ENCODE measurements at places on chromosomes 11 and 22.

GRCh38 chr11:116053548-116053919 lies 549.3 kb upstream of the CADM1 start:
- no peak for DNase-seq

DNA sequence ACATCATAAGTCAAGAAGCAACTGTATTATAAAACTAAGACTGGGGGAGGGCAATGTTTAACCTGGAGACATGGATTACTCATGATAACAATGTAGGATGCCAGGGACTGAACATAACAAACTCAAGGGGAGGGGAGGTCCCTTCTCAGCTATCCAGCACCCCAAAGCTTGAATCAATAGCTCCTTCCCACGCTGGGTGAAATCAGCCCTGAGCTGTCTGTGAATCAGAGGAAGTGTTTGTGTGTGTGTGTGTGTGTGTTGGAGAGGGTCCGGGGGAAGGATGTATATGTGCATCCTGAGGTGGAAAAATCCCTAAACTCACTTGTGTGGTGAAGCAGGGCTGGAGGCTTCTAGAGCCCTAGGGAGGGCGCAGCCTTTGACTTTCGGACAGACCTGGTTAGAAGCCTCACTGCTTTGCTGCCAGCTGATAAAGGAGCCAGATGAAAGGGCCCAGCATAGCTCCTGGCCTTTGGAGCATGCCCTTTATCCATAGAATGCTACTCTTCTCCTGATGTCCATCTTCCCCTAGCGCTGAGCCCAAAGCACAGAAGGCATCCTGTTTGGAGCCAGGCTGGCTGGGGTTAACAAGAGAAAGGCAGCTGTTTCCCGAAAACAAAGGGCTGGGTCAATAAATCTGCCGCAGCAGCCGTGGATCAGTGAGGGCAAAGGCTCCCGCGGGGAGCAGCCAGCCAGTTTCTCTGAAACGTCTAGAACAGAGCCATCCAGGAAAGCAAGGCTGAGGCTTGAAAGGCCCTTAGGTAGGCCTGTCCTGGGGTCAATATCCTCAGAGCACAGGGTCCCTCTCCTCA lies 35.8 kb downstream of the TNKS1BP1 start:
- peak; percentile 86 for DNase-seq

DNA sequence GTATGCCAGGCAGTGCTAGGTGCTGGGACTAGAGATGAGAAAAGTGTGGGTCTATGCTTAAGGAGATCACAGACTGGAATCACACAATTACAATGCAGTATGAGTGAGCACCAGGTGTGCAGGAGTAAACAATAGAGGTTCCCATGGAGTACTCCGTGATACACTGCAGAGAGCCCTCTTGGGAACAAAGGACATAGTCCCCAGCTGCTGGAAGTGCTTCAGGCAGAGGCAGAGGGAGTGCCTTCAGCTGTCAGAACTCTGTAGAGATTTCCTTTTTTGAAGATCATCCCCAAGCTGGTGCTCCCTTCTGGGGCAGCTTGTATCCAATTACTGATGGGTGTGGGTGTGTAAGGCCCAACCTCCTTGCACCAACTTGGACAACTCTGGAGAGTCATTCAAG lies 143.5 kb upstream of the PLET1 start:
- no peak for DNase-seq

DNA sequence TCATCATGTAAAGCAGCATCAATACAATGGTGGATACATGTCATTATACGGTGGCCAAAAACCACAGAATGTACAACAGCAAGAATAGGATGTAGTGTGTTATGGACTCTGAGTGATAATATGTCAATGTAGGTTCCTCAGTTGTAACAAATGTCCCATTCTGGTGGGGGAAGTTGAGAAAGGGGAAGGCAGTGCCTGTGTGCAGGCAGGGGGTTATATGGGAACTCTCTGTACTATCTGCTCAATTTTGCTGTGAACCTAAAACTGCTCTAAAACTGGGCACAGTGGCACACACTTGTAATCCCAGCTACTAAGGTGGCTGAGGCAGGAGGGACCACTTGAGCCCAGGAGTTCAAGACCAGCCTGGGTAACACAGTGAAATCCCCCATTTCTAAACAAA lies 5.9 kb downstream of the CHKA start:
- DNase-seq: no peak

DNA sequence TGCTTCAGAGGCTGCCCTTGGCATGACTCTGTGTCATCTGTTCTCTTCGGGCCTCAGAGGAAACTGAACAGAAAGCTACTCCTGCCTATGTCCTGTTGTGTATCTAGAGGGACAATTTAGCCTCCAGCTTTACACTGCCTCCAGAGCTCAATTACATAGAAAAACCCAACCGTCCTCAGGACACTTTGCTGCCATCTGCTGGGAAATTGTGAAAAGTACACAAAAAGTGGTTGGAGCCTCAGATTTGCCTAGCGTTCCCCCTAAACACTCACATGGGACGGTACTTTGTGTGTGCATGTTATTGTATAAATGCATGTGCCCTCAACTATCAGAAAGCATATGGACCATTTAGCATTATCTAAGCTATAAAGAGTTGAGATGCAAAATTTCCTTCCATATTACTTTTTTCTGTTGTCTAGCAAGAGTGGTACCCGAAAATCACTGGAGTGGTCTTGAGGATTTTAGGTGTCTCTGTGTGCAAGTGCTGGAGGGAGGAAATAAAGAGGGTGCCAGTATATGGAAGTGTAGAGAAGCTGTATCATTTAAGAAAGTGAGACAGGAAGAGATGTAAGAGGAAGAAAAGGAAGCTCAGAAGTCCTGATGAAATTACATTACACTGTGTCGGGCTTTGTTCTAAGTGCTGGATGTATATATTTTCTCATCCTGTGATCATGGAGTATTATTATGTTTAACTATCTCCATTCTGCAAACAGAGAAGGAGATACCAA lies 8.7 kb upstream of the MS4A4E start:
- no peak for DNase-seq

DNA sequence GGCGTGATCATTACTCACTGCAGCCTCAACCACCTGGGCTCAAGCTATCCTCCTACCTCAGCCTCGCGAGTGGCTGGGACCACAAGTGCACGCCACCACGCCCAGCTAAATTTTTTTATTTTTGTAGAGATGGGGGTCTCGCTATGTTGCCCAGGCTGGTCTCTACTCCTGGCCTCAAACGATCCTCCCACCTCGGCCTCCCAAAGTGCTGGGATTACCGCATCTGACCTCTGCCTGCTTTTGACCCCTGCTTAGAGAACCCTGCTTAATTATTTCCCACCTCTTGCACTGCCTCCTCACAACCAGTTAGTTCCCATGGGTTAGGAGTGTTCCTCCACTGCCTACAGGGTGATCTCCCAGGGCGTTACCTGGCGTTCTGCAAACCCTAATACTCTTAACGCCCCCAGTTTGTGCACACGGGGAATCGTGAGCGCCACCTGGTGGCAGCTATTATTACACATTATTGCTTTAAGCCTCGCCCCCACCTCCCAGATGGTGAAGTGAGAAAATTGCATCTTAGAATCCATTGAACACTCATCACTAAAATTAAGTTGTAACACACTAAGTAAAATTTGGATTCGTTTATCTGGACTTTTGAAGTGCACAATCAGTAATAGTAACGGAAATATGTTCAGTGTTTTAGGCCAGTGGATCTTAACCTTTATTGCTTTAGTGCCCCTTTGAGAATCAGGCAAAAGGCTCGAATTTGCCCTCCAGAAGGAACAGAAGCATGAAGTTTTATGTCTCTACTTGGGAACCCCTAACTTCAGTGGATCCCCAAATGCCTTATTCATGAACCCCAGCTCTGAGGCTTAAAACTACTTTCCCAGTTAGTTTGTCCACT lies 61.4 kb upstream of the ASPHD2 start:
- peak; percentile 86 for DNase-seq

DNA sequence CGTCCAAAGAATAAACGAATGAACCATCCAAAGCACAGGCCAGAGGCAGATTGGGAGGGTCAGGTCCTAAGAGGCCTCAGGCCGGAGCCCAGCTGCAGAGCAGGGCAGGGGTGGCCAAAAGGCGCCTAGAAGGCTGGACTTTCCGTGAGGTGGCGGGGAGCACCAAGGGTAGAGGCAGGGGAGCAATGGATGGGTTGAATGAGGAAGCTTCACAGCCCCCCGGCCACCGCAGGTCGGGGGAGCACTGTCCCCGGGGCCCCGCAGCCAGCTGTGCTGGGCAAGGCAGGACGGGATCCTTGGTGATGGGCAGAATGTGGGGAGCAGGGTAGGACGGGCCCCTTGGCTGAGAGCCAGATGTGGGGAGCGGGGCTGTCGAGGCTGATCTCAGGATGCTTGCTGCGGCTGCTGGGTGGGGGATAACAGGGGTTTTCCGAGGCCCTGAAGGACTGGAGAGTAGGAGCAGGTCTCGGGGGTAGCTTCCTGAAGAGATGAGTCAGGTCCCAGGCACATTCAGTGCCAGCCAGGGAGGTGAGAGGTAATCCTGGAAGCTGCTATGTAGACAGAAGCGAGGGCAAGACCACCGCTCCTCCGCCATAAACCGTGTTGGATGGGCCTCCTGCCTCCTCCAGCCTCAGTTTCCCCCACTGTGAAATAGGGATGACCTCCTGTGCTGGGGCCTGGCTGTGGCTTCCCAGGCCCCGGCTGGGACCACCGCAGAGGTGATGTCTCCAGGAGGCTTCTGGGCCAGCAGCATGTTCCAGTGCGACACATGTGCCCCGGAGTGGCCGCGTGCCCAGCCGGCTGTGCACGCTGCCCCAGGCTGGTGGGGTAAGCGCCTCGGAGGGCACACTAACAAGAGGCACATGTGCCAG lies 34.6 kb upstream of the KCNQ1OT1 start:
- peak; percentile 83 for DNase-seq

GRCh38 chr22:27213294-27213693 lies 555.9 kb downstream of the MIAT start:
- DNase-seq: no peak

DNA sequence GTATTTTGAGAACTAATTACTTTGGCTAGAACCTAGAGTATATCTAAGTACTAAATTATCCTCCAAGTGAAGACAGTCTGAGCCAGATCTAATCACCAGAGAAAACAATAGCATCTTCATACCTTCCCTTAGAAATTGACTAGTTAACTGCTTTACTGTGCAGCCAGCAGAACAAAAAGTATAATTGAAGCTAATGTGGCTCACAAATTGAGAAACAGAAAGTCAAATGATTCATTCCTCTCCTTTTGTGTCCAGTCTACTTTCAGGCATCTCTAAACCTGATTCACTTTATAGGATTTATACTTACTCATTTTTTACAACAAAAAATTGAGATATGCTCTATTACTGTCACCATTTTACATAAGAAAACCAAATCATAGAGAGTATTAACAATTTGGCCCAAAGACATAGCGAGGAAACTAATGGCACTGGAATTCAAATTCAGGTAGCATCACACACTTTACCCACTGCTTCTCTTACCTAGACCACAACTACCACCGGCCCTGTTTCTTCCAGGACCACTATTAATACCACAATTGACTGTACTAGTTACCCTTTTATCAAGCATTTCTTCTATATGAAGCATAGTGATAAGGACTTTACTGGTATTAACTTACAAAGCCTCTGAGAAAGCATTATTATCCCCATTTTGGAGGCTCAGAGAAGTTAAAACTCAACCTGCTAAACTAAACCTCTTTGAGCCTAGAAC lies 1402.6 kb upstream of the TENM4 start:
- no peak for DNase-seq

DNA sequence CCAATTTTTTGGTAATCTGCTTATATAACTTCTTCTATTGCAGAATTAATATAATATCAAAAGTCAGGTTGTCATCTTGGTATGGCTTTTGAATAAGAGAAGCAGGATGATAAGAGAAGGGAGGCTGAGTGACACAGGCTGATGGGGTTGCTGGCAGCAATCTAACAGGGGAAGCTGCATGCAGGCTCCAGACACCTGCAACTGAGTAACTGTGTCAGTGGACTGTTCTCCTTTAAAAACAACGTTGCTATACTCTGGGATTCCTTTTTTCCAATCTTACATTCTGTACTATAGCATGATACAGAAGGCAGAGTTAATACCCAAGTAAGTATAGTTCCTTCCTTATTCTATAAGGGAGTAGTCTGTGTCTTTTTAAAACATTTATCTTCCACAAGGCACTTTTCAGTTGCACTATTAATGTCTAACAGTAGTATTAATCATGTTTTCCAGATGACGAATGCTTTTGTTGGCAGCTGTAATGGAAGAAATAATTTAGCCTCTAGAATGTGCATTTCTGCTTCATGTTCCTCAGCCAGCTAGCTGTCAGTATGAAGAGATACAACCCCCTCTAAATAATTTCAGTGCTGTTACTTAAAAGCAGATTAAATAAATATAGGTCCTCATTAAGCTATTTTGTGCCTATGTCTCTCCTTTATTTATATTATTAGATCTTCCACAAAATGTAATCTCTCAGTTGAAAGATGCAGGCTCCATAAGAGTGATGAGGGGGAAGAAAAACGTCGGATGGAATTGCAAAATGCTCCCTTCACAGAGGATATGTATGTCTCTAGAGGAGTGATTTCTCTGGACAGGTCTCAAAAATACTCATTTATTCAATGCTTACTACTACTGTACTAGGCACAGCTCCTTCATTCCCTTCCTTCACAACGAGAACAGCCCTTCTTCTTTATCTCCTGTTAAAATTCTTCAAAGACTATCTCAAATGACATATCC lies 50.8 kb downstream of the ATG16L2 start:
- DNase-seq: peak; percentile 58

- DNase-seq: peak; percentile 37
Observed at GRCh38 chr22:30297991-30298701, 8.8 kb upstream of the CASTOR1 start.

GRCh38 chr11:69817265-69818230 lies 1.7 kb downstream of the FGF3 start:
- DNase-seq: peak; percentile 91

DNA sequence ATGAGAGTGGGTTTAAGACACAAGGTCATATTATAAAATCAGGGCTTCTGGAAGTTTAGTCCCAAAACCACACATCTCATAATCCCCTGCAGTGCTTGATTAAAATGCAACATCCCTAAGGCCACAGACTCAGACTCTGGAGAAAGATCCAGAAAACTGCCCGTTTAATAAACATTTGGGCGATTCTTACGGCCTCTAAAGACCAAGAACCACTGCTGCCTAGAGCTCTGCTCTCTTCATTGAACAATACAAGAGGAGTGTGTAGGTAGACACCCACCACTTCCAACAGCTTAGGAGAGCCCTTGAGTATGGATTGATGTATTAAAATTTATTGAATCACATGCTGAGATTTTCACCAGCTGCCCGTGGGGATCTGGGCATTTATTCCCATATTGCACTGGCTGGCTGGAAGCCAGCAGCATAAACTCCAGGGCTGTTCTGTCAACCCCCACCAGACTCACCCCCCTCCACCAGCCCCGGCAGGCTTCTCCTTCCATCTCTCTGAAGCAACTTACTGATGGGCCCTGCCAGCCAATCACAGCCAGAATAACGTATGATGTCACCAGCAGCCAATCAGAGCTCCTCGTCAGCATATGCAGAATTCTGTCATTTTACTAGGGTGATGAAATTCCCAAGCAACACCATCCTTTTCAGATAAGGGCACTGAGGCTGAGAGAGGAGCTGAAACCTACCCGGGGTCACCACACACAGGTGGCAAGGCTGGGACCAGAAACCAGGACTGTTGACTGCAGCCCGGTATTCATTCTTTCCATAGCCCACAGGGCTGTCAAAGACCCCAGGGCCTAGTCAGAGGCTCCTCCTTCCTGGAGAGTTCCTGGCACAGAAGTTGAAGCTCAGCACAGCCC lies 749 bp upstream of the BEST1 start:
- peak; percentile 98 for DNase-seq
